Stimulated activated CD8-positive, alpha-beta memory T cell treated with anti-CD3 and anti-CD28 coated beads, Interleukin-4, amount 100 ng/mL, for 1 hour (primary cell): ENCODE measurements at places on chromosomes 7 and 10.

GRCh38 chr10:87656431-87657072, 3.1 kb upstream of the PAPSS2 start:
- DNase-seq, result no peak

DNA sequence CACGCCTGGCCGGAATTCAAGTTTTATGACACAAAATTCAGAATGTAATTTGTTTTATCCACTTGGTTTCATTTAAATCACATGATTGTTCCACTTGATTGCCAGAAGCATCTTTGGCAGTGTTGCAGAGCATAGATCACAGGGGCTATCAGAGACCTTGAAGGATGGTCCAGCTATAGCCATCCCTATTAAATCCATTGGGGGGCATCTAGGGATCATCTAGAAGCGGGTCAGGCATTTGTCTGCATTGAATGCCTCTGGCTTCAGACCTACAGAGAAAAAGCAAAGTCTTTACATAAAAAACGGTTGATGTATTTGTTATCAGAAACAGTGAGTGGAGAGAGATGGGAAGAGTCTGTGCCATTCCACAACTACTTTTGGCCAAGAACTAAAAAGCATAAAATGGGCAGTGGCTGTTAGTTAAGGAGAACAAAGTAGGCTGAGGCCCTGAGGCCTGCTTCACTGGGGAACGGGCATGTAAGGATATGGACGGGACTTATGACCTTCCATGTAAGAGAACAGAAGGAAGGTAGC, 146.3 kb downstream of the NXPH1 start:
- no peak for DNase-seq

- DNase-seq, result no peak
Observed at GRCh38 chr10:94225589-94225988, 137.2 kb downstream of the NOC3L start.

GRCh38 chr7:45586542-45587520, 12.7 kb downstream of the ADCY1 start:
- DNase-seq, result no peak

- DNase-seq, result no peak
Observed at GRCh38 chr7:36021917-36022550, 131.0 kb upstream of the EEPD1 start.

DNA sequence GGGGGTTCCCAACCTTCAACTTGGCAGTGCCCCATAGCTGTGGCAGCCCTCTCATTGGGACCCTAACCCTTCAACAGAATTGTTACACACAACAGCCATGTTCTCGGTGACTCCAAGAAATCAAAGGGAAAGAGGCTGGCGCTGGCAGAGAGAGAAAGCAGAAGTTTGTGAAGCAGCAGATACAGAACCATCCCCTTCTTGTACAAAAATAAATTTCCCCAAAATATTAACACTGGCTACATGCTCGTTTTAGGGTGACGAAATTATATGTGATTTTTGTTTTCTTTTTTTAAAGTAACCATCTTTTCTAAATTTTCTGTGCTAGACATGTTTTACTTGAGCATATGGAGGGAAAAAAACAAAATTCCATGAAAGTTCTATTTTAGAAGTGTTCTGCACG, 45.2 kb upstream of the SAMD8 start:
- DNase-seq, result no peak

DNA sequence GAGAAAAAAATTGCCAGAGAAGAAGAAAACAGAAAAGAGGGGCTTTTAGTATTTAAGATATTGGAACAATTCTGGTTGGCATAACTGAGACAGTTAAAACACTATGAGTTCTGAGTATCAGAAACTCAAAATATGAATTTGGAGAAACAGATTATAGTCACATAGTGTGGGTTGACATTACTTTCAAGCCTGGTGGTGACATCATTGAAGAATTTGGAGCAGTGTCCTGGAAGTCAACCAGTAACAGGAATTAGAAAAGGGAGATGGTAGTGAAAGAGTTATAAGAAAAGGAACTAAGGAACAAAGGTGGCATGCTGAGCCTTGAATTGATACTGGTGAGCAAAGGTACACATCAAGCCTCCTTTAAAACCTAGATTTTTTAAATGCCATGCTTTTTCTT, 88.2 kb downstream of the ZNF438 start:
- DNase-seq, result no peak

GRCh38 chr7:3649250-3649649, 348.2 kb downstream of the SDK1 start:
- no peak for DNase-seq

GRCh38 chr7:51869452-51869851, 552.8 kb upstream of the COBL start:
- no peak for DNase-seq

- no peak for DNase-seq
Observed at GRCh38 chr10:36533861-36534260, 591.5 kb upstream of the ANKRD30A start.

DNA sequence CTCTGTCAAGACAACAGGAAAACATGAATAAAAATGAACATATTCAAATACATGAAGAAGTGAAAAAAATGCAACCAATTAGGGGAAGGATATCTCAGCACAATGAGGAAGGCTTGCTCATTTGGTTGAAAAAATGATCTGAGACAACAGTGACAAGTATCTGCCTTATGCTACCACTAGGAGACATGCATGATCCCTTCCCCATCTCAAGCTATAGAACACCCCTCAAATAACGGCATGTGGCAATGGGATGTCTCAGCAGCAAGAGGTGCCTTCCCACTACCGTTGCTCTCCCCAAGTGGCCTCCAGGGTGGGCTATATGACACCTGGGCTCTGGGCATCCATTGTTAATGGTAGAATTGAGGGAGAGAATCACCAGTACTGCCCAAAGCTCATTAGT, 98.1 kb upstream of the RSU1 start:
- DNase-seq, result no peak

DNA sequence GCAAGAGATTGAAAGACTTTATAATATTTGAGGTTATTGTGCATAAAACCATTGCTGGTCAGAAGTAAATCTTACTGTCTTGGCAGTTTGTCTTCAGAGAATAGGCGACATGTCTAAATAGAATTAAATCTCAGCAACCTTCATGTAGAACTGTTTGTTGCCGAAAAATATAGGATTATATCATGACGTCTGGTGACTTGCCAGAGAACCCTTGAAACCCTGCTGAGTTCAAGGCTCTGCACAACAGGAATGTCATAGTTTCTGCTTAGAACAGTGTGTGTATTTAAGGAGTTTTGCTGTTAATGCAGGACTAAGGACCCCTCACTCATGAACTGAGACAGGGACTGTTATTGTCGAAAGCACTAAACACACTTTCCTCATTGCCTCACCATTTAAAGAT, 206.4 kb upstream of the ETV1 start:
- DNase-seq, result no peak

DNA sequence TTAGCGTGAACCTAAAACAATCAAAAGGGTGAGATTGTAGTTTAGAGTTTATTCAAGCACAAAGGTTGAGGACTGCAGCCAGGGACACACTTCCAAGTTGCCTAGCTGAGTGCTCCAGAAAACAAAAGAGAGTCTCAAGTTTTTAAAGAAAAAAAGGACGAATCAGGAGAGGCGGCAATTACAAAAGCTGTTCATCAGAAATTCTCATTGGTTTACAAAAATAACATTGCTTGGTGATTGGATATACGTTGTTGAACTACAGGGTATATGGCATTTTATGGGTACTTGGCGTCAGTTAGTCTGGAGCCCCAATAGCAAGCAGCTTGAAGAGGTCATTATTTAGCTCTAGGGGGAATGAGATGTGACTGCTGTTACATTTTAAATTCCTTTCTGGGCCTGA, 11.5 kb downstream of the ZNF438 start:
- DNase-seq, result no peak

- no peak for DNase-seq
Observed at GRCh38 chr10:1661859-1662437, 75.4 kb downstream of the ADARB2 start.

GRCh38 chr10:3635697-3636096, 149.3 kb downstream of the KLF6 start:
- no peak for DNase-seq

DNA sequence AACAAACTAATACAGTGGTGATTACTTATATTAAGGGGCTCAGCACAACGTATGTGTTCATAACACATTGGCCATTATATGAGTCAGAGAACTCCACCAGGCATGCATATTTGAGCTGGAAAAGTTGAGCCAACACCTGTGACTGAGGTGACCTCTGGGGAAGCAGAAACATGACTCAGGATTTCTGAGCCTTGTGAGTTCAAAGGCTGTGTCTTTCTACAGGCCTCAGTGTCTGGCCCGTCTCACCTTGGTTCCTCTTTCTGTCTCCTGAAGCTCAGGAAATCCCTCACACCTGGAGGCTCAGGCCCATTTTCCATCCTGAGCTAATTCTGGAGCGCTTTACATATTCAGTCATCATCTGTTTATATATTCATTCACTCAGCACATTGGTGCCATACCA, 230.9 kb upstream of the AGK start:
- no peak for DNase-seq

GRCh38 chr10:118918116-118918515, 111.4 kb upstream of the NANOS1 start:
- DNase-seq, result no peak

DNA sequence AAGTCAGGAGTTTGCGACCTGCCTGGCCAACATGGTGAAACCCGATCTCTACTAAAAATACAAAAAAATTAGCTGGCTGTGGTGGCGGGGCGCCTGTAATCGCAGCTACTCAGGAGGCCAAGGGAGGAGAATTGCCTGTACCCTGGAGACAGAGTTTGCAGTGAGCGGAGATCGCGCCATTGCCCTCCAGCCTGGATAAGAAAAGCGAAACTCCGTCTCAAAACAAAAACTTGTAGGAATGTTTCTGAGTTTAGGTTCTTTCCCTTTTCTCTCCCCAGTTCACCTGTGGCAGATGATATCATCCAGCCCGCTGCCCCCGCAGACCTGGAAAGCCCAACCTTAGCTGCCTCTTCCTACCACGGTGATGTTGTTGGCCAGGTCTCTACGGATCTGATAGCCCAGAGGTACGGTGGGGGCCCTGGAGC, 138.8 kb upstream of the BTBD16 start:
- no peak for DNase-seq

DNA sequence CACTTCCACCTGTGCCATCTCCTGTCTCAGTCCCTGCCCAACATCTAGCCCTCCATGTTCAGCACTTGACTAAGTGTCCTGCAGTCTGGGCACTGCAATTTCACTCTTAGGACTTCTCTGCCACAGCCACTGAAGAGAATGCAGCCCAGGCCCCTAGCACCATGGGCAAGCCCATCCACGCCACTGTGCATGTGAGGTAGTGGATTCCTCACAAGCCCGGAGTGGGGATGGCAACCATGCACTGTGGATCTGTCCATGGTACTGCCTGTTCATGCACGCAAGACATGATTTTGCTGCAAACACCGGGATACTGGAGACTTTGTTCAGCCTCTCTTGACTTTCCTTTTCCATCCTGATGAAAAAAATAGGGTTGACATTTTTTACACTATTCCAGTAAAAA, 12.3 kb downstream of the DDC start:
- no peak for DNase-seq

DNA sequence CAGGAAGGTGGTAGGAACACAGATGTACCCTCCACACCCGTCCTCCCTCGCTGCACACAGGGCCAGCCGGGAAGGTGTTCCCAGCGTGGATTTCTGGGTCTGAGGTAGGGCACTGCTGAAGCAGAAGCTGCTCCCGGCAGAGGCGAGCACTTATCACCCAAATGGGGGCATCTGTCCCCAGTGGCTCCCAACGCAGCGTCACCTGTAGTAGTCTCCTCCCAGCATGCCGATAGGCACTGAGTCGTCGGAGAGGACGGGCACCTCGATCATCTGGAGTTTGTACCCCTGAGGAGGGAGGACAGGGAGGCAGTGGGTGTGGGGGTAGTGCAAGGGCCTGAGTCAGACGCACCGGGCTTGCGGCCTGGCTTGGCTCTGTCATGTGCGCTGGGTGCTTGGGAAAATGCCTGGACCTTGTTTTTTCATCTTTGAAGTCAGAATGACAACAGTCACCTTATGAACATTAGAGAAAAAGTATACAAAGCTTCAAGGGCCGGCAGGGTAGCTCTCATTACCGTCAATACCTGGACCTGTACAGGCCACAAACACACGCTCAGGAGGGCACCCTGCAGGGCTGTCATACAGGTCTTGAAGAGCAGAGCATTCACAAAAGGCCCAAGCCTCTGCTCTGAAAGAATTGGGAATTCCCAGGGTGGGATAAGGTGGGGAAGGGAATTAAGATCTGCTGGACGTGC, 3.1 kb upstream of the PYROXD2 start:
- DNase-seq, result no peak

GRCh38 chr10:99880080-99880835, 97.8 kb downstream of the ABCC2 start:
- DNase-seq, result no peak

DNA sequence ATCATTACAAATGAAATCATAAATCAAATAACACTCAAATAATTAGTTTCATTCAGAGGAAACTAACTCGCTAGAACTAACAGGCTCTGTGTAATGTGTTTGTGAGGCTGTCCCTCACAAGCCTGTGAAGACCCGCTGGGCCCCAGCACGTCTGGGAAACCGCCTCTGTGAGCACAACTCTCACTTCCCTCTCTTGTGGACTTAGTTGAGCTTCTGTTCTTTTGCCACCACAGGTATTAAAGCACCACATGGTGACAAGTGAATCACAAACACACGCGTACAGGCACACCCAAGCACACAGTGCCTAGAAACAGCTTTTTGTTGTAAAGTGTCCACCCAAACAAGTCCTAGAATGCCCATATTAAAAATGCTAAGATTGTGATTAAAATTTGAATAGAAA, 51.0 kb downstream of the ZNF777 start:
- DNase-seq, result no peak

DNA sequence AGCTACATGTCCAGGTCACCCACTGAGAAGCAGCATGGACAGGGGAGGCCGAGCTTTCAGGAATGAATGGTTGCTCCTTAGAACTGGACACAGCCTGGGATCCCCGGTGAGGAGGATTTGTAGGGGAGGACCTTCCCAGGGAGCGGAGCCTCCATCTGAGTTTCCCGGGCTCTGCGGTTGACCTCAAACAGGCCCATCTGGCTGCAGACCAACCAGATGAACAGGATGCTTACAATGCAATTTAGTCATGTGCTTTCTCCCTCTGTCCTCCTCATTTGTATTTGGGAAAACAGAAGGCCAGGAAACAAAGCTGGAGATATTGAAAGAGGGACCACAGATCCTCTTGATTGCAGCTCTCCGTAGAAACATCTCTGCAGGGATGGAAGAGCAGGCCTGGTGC, 104.8 kb downstream of the EMX2 start:
- no peak for DNase-seq

DNA sequence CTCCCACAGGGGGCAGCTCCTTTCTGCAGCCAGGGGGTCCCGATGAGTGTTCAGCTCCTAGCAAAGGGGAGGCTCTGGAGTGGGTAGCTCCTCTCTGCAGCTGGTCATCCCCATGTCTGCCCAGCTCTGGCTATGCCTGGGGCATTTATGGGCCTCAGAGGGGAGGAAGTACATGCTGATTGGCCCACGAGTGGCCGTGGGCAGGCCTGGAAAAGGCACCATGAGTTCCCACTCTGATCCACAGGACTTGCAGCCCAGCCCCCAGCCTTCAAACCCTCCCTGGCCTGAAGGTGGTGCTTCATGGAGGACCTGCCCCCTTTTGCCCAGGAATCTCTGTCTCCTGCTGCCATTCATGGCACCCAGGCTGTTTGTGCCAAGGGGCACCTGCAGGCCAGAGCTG, 268.8 kb downstream of the DNAJB6 start:
- no peak for DNase-seq
